ENCODE measurements at places on chromosomes 11 and 22. TPM values are rescaled to one million over a fixed set of nuclear protein-coding genes. Genes with fewer than 3 reads are reported as not detected.

Gene POLDIP3
- total RNA-seq: 52.8 TPM

Gene MMP10
- total RNA-seq: not detected

Gene GAB4
- 0.15 TPM for total RNA-seq

Gene C22orf42
- total RNA-seq: not detected

Gene FAM168A
- total RNA-seq: 84.3 TPM

Gene GLYAT
- total RNA-seq: not detected

Gene MMP7
- not detected for total RNA-seq

Gene MAPK8IP2
- 143 TPM for total RNA-seq

GRCh38 chr11:71164621-71165020 lies 87.8 kb downstream of the SHANK2 start:
- no peak for DNase-seq
- no peak overlapping the region for H3K27ac ChIP-seq
- H3K4me1 ChIP-seq: no peaks in the 10 kb centered on the region

GRCh38 chr22:30270832-30271231 lies 4.2 kb upstream of the OSM start:
- H3K4me3 ChIP-seq: no peak overlapping the region
- H3K36me3 ChIP-seq: no peaks in the 10 kb centered on the region
- DNase-seq: no peak
- H3K27ac ChIP-seq: no peak overlapping the region
- peaks cover 10% of the 10 kb centered on the region for H3K27me3 ChIP-seq

- H3K36me3 ChIP-seq: peaks cover 20% of the 10 kb centered on the region
- H3K4me1 ChIP-seq: peaks cover 10% of the 10 kb centered on the region
- no peak for DNase-seq
- H3K27me3 ChIP-seq: peaks cover 1% of the 10 kb centered on the region
These were observed 508.2 kb downstream of the FAM181B start for GRCh38 chr11:82225502-82225901.

DNA sequence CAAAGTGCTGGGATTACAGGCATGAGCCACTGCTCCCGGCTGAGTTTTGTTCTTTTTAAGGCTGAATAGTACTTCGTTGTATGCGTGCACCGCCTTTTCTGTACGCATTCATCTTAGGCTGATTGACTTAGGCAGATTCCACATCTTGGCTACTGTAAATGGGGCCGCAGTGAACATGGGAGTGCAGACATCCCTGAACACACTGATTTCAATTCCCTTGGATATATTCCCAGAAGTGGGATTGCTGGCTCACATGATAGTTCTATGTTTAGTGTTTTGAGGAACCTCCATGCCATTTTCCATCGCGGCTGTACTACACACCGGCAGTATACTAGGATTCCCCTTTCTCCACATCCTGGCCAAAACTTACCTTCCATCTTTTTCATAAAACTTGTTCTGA lies 10.4 kb upstream of the ZNF74 start:
- no peak overlapping the region for H3K27ac ChIP-seq
- no peak overlapping the region for H3K4me3 ChIP-seq
- H3K36me3 ChIP-seq: no peaks in the 10 kb centered on the region

- no peak overlapping the region for H3K27ac ChIP-seq
- peaks cover 4% of the 10 kb centered on the region for H3K4me1 ChIP-seq
- H3K36me3 ChIP-seq: no peaks in the 10 kb centered on the region
- no peak overlapping the region for H3K4me3 ChIP-seq
These were observed 44.9 kb upstream of the FADD start for GRCh38 chr11:70158201-70158600.

DNA sequence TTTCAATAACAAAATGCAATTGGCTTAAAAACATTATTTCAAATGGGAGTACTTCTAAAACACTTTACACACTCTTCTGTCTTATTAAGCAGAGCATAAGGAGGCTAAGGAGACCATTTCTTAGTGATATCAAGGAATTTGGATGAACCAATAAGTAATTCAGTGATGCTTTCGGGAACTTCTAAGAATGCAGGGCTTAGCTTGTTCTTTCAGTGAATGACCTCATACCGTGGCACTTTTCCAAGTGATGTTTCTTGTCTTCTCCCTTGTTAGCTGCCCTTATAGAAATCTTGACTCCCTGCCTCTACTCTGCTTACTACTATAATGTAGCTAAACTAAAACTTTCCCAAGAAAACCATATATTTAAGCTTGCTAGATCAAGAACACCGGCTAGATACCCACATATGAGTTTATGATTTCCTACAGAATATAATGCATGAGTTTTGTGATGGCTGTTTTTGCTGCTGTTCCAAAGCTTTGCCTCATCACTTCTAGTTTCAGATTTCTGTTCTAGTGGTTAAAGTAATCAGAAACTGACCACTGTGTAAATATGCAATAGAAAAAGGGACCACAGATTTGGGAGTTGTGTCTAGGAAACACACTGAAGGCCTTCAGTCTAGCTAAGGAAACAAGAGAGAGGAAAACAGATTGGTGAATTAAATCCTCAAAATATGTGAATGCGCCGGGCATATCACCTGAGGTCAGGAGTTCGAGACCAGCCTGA lies 37.5 kb upstream of the STK33 start:
- no peaks in the 10 kb centered on the region for H3K27me3 ChIP-seq
- DNase-seq: no peak
- H3K4me1 ChIP-seq: no peaks in the 10 kb centered on the region
- no peak overlapping the region for H3K4me3 ChIP-seq

- no peak overlapping the region for H3K27ac ChIP-seq
- H3K4me3 ChIP-seq: no peak overlapping the region
- H3K4me1 ChIP-seq: peaks cover 28% of the 10 kb centered on the region
These were observed 4.3 kb downstream of the ARHGEF12 start for GRCh38 chr11:120340529-120340928.

GRCh38 chr11:132504501-132505041 lies 1027.7 kb downstream of the OPCML start:
- no peak for DNase-seq
- peaks cover 3% of the 10 kb centered on the region for H3K27me3 ChIP-seq
- H3K27ac ChIP-seq: no peak overlapping the region

DNA sequence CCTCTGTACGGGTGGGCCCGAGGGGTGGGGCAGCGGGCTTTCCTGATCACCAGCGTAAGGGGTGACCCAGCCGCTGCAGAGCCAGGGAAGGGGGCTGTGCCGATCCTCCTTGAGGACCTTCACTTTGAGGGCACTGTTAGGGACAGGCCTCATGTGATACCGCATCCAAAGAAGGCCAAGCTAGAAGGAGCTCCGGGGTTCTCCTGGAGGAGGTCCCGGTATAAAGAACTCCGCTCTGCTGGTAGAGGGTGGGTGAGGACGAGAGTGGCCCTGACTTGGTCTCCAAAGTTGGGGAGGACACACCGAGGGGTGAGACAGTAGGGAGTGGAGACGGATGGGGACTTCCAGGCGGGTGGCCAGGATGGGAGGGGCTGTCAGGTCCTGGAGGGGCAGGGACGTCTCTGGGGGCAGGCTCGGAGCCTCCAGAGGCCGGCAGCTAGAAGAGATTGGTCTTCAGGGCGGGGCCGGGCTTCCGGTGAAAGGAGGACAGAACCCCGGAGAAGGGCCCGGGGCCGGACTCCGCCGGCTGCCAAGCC lies 4.6 kb downstream of the PHOX2A start:
- H3K36me3 ChIP-seq: no peaks in the 10 kb centered on the region
- H3K4me3 ChIP-seq: peak overlapping the region; percentile 86
- H3K27me3 ChIP-seq: peaks cover 32% of the 10 kb centered on the region
- H3K4me1 ChIP-seq: peaks cover 4% of the 10 kb centered on the region

All from glutamatergic neuron (in vitro differentiated cells).